ENCODE measurements at places on chromosomes 2 and 18.

GRCh38 chr18:34050661-34051060, 174.1 kb downstream of the NOL4 start:
- DNase-seq, result no peak

GRCh38 chr2:10619643-10620042, 70.1 kb downstream of the NOL10 start:
- no peak for DNase-seq

DNA sequence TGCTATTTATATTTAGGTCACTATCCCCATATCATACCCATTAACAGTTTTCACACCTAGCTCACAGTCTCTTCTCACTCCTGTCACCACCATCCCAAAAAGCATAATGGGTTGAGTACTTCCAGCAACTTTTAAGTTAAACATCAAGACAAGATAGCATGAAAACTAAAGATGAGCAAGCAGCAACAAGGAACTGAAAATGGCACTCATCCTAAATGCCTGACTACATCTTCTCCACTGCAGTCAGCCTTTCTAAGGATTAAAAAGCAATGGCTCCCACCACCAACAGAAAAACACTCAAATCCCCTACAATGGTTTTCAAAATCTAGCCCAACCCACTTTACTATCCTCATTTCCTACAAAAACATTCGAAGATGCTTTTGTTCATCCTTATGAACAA, 38.2 kb downstream of the CUL3 start:
- DNase-seq, result no peak

DNA sequence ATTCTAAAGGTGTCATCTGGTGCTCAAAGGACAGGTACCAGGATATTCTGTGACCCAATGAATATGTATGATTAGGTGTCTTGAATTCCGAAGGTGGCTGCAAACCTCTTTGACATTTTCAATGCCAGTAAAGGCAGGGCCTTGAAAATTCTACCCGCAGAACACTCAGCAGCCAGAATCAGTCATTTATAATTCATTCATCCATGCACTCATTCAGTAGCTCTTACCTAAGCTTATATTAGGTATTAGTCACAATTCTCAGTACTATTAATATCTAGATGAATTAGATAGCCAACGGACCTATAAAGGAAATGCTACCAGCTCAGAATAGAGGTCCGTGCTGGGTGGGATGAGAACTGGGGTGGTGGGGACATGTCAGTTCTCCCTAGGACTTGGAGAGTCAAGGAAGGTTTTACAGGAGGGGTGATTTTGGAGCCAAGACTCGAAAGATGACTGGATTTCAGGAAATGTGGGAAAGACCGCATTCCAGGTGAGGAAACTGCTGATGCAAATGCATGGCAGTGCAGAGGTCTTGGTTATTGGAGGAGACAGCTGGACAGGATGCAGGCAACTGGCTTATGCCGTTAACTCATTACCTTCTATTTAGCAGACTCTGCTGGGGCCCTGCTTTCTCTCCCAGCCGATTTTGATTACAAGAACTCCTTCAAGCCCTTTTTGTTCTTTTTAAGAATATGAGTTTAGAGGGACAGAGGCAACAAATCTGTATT, 7.2 kb downstream of the TRIB2 start:
- DNase-seq, result no peak

DNA sequence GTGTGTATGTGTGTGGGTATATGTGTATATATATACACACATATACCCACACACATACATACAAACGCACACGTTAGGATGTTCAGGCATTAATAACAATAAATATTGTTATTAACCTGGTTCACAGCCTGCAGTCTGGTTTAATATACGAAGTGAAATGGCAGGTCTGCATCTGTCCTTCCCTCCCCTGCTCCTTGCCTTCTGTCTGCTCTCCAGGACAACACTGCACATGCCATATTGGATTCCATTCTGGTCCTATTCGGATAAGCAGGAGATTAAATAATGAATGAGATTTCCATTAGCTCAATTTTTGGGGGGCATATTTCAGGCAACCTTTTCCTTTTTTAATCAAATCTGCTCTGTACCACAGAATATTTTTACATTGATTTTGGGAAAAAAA, 158.0 kb downstream of the CELF4 start:
- no peak for DNase-seq

DNA sequence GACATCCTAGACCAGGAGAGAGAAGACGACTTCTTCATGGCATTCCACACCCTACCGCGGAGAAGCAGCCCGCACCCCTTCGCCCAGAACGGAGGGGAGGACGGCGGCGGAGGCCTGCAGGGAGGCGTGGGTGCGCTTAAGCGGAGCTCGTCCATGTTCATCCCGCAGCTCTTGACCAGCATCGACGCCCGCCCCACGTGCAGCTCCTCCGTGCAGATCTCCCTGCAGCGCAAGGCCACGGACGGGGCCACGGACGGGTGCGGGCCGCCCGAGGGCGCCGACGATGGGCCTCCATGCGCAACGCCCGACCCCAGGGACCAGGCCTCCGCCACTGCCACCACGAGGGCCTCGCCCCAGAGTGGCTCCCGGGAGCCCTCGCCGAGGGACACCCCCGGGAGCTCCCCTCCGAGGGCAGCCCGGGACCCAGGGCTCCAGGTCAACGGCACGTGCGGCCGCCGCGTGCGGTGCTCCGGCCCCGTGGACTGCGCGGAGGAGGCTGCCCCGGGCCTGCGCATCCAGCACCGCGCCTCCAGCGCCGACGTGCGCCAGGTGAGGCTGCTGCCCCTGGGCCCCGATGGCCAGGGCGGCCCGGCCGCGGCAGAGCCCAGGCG, 211.8 kb downstream of the NEDD4L start:
- no peak for DNase-seq

GRCh38 chr18:60649107-60649506, 276.5 kb upstream of the MC4R start:
- DNase-seq, result no peak

- DNase-seq, result no peak
Measured at GRCh38 chr18:35084494-35085449, 43.6 kb downstream of the MAPRE2 start.

Data from glomerular endothelial cell (primary cell).